Left ventricle myocardium inferior (tissue), 1 donor: ENCODE measurements at places on chromosomes 4 and X. TPM values are rescaled to one million over a fixed set of nuclear protein-coding genes. Genes with fewer than 3 reads are reported as not detected.

Gene PITX2
- not detected for total RNA-seq

Gene S100P
- total RNA-seq: not detected

Gene SLC7A11
- 0.19 TPM for total RNA-seq

Gene CCSER1
- total RNA-seq: 13.2 TPM

Gene NDNF
- 6.8 TPM for total RNA-seq

Gene ARHGAP24
- 13.7 TPM for total RNA-seq
